Testis (tissue), 5 donors: ENCODE measurements at places on chromosomes 4 and X. TPM values are rescaled to one million over a fixed set of nuclear protein-coding genes. Genes with fewer than 3 reads are reported as not detected.

DNA sequence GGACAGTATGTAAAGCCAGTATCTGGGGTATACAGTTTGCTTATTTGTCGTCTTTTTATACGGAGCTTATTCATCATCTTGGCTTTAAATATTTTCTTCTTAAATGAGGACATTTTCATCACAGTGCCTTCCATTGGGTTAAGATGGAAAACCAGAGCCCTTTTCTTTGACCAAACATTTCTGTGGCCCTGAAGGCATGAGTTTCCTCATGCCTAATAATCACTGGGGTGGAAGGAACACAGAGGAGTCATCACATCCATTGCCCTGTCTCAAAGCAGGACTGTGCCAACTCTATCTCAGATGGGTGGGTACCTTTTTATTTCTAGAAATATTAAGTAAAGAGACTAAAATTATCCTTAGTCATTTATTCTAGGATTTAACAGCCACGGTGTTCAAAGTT lies 40.0 kb downstream of the CHRDL1 start:
- no peak for DNase-seq

DNA sequence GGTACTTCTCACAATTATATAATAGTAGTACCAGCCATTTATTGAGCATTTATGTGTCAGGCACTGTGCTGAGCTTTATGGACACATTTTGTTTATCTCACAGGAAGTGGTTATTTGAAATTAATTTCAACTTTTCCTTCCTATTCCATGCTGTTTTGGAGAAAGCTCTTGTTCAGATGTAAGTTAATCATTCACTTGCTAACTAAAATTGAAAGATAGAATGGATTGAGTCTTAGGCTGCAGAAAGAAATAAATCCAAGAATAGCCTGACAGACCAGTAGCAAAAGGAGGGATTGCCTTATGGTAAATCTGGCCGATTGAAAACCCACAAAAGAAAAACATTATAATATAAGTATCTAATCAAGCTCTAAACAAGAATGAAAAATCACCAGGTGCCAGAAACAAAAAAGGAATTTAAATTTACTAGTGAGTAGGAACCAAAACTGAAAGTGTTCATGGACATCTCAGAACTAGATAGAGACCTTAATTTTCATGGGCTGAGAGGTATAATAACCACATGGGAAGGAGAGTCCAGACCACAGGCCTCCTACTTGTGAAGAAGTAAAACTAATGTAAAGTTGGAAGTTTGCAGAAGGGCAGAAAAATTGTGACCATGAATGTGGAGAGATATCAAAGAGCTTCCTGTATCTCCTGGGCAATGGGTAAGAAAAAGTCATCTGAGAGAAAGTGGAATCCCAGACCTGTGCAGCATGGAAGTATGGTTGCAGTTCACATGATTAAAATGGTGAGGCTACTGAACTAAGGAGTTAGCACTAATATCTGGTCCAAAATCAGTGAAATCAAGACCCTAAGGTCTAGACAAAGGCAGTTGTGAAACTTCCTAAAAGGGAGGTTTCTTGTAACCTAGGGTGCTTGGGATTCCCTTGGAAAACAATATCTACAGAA lies 38.0 kb downstream of the RADX start:
- no peak for DNase-seq

DNA sequence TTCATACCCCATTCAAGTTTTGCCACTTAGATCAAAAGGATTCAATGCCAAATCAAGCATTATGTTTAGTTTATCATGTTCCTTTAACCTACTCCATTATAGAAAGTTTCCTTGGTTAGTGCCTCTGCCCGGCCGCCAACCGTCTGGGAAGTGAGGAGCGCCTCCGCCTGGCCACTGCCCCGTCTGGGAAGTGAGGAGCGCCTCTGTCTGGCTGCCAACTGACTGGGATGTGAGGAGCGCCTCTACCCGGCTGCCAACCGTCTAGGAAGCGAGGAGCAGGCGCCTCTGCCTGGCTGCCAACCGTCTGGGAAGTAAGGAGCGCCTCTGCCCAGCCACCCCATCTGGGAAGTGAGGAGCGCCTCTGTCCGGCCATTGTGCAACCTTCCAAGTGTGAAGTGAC lies 36.3 kb upstream of the PDGFRA start:
- DNase-seq, result no peak

DNA sequence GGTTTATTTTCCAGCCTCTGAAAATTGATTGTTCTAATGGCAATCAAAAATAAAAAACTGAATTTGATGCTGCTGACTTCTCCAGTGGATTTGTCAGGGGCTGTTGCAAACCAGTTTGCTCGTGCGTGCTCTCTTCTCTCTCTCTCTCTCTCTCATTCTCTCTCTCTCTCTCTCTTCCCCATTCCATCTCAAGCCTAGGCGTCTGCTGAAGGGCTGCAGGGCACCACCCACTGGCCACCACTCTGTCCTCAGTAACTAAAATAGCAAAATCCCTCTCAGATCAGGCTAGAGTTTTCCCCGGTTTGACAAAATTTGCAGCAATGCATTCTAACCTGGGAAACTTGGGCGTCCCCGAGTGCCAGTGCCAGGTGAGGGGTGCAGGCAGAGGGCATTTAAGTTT lies 19.4 kb downstream of the NKX6-1 start:
- no peak for DNase-seq

GRCh38 chrX:40933132-40933705 lies 152.0 kb upstream of the USP9X start:
- DNase-seq, result no peak

DNA sequence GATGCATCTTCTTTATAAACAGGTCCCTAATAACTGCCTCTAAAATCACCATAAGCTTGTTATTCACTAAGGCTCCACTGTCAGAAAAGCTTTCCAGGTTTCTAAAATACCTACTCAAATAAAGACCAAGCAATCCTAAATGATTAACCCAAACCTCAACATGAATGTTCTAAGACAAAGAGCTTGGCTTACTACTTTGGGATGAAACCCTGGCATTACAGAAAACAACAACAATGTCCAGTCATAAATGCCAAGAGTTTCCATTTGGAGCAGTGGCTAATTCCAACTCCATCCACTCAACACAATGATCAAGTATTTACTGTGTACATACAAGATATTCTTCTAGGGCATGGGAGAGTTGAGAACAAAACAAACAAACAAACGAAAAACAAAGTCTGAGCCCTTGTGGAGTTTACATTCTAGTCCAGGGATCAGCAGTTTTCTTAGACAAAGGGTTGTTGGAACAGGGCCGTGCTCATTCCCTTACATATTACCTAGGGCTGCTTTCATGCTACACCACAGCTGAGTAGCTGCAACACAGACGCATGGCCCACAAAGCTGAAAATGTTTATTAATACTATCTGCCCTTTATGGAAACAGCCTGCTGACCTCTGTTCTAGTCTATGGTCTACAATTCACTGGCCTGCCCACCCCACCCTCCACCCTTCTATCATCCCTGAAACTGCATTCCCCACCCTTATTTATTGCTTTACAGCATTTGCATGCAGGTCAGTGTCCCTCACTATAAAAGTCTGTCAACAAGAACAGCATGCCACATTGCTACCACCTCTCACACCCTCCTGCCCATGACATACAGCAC lies 23.7 kb downstream of the ABCG2 start:
- DNase-seq, result no peak

GRCh38 chr4:7458066-7458425 lies 23.3 kb upstream of the PSAPL1 start:
- DNase-seq, result no peak

DNA sequence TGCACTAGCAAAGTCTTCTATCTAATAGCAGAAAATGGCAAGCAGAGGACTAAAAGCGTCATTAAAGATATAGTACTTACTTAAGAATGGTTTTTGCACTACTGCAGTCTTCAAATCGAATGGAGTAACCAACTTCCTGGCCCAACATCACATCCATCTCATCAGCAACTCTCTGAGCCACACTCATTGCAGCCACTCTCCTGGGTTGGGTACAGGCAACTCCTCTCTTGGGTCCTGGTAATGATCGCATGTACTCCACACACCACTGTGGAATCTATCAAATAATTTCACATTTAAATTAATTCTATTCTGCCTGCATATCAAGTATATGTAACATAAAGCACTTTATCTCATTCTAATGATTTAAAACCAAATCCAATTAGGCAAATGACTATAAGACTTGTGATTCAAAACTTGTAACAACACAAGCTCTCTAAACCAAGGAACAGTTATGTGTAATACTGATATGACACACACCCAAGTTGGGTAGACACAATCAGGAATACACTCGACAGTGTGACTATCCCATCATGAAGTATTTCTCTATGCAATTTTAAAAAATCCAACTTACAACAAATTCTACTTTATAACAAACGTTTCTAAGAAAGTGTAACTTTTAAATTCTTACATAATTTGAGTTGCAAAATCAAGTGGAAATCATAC lies 13.6 kb downstream of the DHX15 start:
- DNase-seq, result no peak

- no peak for DNase-seq
These were observed 1756.9 kb upstream of the TENM3 start for GRCh38 chr4:180486342-180486741.

DNA sequence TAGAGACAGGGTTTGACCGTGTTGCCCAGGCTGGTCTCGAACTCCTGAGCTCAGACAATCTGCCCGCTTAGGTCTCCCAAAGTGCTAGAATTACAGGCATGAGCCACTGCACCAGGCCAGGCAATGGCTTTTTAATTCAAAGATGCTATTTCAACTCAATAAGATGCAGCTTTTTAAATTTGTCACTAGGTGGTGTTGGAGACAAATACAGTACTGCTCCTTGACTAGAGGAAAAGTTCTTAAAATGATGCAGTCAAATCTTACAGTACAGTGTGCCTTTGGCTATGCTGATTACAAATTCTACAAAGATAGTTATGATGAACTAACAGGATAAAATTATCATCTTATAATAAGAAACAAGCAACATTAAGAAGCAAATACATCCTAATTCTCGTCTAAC lies 441.1 kb downstream of the KCNIP4 start:
- DNase-seq, result no peak

GRCh38 chr4:125198916-125199315 lies 115.8 kb upstream of the FAT4 start:
- no peak for DNase-seq

GRCh38 chr4:75985116-75985515 lies 5.6 kb downstream of the SDAD1 start:
- no peak for DNase-seq

- no peak for DNase-seq
These were observed 225.5 kb downstream of the PARM1 start for GRCh38 chr4:75158451-75158850.

DNA sequence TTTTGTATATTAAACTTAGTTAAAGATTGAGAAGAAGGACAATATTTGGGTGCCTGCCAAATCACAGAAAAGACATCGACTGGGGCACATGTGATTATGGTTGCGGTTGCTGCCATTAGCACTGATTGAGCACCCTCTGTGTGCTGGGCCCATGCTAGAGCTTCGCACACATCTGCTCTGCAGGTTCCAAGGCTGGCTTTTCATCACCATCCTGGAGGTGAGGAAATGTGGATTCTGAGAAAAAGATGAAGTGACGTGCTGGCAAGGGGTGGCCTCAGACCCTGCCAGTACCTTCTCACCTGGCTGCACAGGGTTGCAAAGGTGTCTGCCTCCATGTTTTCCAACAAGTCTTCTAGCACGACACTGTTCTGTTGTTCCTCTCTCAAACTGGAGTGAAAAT lies 134.0 kb downstream of the EVC2 start:
- no peak for DNase-seq

- no peak for DNase-seq
These were observed 115.7 kb upstream of the GPC4 start for GRCh38 chrX:133530960-133531359.

GRCh38 chr4:47550899-47551548 lies 65.9 kb downstream of the ATP10D start:
- DNase-seq, result no peak

GRCh38 chr4:54094451-54094850 lies 5.5 kb upstream of the GSX2 start:
- no peak for DNase-seq

DNA sequence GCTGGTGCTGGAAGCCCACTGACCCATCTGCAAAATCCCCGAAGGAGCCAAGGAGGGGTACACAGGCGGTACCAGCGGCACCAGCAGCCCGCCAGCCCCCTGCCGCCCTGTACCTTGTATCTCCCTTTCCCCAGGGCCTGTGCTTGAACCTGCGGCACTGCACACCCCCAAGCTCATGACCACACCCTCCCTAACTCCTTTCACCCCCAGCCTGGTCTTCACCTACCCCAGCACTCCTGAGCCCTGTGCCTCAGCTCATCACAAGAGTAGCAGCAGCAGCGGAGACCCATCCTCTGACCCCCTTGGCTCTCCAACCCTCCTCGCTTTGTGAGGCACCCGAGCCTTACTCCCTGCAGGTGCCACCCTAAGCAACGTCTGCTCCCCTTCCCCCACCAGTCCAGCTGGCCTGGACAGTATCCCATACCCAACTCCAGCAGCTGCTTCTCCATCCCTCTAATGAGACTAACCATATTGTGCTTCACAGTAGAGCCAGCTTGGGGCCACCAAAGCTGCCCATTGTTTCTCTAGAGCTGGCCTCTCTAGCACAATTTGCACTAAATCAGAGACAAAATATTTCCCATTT lies 94.9 kb downstream of the LARP1B start:
- DNase-seq, result no peak

DNA sequence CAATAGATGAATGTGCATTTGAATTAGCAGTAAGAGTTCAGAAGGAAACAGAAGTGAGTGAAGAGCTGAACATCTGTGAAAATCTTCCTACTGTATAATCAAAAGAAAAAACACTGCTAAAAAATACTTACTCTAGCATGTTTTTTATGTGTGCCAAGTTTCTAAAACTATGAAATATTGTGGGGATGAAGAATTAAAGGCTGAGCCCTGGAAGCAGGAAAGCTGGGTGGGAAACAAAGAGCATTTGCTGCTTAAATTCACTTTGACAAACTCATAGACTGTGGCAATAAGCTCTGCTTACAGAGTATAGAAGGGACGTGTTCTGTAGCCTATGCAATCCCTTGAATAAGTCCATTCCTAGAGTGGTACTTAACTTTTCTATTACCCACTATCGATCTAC lies 261.7 kb downstream of the ANKRD50 start:
- no peak for DNase-seq

DNA sequence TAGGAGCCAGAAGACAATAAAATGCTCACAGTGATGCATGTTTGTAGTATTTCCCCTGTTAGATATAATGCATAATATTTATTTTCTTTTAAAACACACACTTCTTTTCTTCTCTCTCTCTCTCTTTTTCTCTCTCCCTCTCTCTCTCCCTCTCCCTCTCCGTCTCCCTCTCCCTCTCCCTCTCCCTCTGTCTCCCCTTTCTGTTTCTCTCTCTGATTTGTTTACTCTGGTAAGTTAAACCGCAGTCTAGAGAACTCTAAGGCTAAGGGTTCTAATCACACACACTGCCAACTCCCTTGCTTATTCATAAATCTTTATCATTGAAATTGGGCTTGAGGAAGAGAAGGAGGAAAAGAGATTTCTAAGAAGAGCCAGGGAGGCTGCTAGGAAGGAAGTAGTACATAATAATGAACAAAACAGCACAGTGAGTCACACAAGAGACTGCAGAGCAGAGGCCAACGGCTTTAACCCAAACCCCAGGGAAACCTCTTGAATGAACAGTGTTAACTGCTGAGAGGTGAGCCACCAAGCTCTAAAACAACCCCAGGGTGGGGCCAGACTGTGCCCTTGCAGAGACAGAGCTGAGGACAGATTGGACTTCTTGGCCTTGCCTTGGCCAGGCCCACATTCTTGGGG lies 9.1 kb upstream of the PHOX2B start:
- no peak for DNase-seq

GRCh38 chr4:83240379-83240875 lies 44.2 kb downstream of the COQ2 start:
- DNase-seq, result no peak

- no peak for DNase-seq
These were observed 107.2 kb upstream of the KIT start for GRCh38 chr4:54550395-54551171.

The SLC2A9 gene
- 6.3 TPM for polyA plus RNA-seq

The MAGEA8 gene
- 2.9 TPM for polyA plus RNA-seq

The ABCG2 gene
- 4.3 TPM for polyA plus RNA-seq

The TBC1D9 gene
- polyA plus RNA-seq, result 8.6 TPM

The HPSE gene
- polyA plus RNA-seq, result 2.0 TPM

The TRAM1L1 gene
- polyA plus RNA-seq, result 5.6 TPM
